ENCODE measurements at places on chromosomes 6 and 20. TPM values are rescaled to one million over a fixed set of nuclear protein-coding genes. Genes with fewer than 3 reads are reported as not detected.

BMP5 gene
- 2.4 TPM for total RNA-seq

GRM1 gene
- not detected for total RNA-seq

MOG gene
- total RNA-seq = not detected

CEP85L gene
- total RNA-seq = 9.7 TPM

DNA sequence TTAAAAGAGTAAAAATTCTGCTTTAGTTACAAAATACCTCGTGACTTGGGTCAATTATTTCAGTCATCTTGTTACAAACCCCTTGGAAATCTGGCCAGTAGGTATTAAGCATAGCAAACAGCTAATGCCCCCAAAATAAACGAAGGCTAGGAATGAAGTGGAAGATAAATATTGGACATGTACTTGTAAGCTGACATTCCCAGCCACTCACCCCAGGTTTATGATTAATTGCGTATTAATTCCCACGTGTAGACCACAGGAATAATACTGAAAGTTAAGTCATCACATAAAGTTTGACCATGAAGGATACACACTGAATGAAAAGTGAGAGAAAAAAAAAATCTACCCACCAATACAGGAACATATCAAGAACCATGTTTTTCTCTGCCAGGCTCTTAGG is 936.5 kb upstream of the ADGRB3 start:
- no peak for DNase-seq

GRCh38 chr6:125748406-125749172 is 843 bp upstream of the HEY2 start:
- no peak for DNase-seq

DNA sequence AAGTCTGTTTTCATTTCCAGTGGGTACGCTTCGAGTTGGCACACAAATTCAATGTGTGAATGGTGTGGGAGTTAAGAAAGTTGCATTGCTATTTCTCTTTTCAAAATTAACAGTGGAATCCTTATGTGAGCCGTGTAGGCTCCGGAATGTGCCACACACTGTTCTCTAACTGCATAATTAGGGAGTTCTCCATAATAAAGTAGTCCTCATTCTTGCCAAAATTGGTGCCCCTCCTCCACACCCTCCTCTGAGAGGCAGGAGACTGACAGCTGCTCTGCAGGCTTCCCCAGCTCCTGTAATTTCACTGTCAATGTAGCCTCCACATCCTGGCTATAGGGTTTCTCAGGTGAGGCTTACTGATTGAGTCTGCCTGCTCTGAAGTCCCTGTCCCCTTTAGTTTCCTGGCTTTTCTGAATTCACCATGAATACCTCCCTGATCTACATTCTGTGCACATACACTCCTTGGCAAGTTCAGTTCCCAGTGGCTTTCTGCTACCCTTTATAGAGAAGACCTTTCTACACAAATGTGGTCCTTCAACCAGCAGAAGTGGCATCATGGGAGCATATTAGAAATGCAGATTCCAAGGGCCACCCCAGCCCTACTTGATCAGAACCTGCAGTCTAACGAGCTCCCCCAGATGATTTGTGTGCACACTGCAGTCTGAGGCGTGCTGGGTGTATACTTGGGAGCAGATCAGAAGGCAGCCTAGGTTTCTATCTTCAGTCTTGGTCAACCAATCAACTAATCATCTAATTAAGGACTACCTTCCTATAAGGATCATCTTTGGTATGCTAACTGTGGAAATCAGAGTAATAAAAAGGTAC is 19.9 kb upstream of the CCN6 start:
- DNase-seq = no peak

DNA sequence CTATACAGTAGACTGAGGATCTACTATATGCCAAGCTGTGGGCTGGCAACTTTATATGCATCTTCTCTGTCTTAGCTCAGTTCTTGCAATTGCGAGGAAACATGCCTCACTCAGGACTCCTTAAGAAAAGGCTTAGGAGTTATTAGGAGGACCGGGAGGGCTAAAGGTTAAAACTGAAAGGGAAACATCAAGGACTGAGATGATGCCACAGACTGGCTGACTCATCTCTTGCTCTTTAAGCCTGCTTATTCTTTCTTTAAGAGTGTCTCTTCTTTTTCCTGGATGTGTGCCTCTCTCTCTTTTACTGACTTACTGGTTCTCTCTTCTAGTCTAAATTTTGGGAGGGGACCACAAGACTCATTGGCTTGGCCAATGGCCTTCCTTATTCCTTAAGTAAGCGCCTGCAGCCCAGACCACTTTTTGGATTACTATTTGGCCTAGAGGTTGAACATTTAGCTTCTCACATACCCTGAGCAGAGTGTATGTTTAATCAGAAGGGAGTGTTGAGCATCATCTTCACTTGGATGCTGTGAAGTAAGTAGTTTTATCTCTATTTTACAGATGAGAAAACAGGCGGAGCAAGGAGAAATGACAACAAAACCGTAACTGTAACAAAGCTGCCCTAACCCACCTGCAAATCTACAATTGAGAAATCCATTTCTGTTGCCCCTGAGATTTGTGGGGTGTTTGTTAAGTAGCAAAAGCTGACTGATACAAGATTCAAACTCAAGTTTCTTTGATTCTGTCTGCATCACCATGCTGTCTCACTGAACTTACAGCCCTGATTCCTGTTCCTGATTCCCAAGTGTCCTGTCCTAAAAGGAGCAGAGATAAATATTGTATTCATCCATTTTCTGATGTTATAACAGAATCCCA is 7.2 kb upstream of the SDC4 start:
- DNase-seq = no peak

GRCh38 chr6:150027806-150028565 is 2.7 kb upstream of the RAET1L start:
- DNase-seq = no peak

DNA sequence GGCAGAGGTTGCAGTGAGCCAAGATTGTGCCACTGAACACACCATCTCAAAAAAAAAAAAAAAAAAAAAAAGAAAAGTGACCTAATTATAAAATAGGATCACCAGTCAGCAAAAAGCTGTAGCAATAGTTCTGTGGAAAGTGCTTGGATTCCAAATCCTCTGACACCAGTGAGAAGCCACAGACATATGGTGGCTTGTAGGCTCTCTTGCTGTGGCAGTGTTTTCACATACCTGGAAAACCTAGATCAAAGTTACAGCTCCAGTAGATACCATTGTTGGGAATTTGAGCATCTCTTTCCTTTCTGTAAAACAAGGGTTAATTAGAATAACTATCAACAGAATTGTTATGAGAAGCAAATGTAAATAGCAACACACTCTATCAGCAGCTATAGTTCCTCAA is 4.1 kb downstream of the CCDC170 start:
- DNase-seq = no peak

GRCh38 chr6:14930366-14930989 is 315.4 kb upstream of the JARID2 start:
- no peak for DNase-seq

GRCh38 chr20:31915491-31916280 is 36.2 kb downstream of the PDRG1 start:
- DNase-seq = no peak
